ENCODE measurements at places on chromosomes 1 and 21.
A peak's percentile ranks its signal among the peaks of the same experiment; 100 is the strongest.

DNA sequence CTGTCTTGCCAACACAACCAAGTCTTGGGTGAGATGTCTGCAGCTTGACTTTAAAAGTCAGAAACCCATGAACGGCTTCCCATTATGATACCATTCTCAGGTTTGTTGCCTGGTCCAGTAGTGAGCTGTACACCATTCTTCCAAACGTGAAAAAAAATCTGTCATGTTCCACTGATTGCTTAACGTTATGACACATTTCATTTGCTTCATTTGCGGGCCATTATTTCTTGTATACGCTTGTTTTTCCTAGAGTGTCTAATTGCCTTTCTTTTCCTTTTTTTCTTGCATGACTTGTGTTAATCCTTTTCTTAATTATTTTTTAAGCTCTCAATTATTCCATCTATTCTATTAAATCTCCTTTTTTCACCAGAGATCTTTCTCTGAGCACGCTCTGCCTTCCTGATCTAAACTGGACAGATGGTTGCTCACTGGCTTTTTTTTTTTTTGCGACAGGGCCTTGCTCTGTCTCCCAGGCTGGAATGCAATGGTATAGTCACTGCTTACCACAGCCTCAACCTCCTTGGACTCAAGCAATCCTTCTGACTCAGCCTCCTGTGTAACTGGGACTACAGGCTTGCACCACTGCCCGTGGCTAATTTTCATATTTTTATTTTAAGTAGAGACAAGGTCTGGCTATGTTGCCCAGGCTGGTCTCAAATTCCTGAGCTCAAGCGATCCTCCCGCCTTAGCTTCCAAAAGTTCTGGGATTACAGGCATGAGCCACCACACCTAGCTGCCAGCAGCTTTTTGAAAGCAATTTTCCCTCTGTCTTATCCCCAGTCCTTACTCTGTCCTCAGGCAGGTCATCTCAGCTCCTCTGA is 31.7 kb upstream of the CAMTA1 start:
- no peak for DNase-seq

DNA sequence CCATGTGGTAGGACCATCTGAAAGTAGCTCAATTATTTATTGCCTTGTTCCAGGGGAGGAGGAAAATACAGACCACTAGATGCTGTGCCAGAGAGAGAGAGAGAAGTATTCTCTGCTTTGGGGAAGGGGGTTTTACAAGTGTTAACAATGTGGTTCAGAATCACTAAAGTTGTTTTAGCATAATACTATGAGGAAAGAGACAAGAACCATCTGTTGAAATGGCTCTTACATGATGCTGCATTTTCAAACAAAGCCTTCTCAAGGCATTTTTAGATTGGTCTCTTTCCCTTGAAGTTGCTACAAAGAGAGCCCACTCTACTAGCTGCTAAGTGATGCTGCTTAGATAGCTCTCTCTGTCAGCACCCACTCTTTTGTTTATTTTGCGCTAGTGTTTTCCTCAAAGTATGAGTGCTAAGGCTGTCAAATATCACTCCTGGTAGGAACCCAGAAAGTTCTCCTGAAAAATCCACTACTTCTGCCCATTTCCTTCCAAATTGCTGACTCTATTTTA is 255.1 kb downstream of the NFIA start:
- no peak for DNase-seq

- no peak for DNase-seq
Measured at GRCh38 chr21:38863291-38863690, 57.6 kb downstream of the ETS2 start.

GRCh38 chr1:201703621-201704438 is 125.1 kb upstream of the IPO9 start:
- DNase-seq, result peak; percentile 78

GRCh38 chr1:64877151-64877550 is 89.2 kb downstream of the JAK1 start:
- no peak for DNase-seq

DNA sequence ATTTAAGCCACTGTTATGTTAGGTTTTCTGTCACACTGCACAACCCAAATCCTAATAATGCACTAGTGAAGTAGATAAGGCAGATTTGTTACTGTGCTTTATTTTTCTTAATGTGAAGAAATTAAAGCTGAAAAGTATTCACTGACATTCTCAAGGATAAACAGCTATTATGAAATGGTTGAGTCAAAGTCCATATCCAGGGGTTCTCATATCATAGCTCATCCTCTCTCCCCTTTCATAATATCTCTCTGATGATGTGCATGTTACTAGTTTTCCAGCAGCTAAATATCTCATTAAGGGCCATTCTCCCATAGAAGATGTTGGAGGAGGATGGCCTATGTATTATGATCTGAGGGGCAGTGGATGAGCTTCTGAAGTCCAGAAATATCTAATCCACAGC is 53.6 kb upstream of the CCDC190 start:
- no peak for DNase-seq

DNA sequence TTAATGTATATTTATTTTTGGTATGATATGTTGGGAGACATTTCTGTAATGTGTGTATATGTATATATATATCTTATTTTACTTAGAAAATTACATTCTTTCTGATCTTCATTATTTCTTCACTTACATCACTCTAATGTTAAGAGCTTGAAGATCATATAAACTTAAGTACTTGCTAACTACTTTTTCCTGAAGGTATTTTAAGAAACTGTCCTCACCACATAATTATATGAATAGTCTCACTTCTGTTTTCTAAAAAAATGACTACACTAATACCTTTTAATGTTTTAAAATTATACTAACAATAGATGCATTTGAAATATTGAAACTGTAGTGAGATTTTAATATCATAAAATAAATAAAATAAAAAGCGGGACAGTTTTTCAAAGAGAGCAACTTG is 377.1 kb downstream of the LRRIQ3 start:
- no peak for DNase-seq

GRCh38 chr1:76418531-76418930 is 344.0 kb downstream of the ST6GALNAC3 start:
- DNase-seq, result peak; percentile 62

GRCh38 chr1:153058826-153059784 is 1.8 kb upstream of the SPRR2A start:
- DNase-seq, result no peak

DNA sequence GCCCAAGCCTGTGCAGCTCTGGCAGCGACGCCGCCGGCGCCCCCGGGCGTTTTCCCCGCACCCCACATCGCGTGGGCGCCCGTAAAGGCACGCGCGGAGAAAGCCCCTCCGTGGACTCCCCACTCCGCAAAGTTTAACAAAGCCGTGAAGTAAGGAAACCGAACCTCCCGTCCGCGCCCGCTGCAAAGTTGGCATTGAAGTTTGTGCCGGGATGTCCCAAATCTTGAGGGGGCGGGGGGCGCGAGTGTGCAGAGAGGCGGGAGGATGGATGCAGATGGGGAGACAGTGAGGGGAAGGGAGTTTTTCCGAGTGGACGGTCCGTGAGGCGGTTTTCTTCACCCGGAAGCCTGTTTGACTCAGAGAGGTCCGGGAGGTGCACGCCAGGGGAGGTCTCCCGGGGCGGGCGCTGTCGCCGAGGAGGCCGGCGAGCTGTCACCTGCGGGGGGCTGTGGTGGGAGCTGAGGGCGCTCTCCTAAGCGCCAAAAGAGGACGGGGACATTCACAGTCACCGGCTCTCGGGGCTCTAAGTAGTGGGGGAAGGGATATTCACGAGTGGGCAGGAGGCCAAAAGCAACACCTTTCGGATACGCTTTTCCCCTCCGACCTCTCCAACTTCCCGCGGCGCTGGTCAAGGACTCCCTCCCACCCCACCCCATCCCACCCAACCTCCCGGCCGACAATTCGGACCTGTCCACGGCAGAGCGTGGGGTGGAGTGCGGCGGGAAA is 1.3 kb downstream of the WLS start:
- peak; percentile 84 for DNase-seq

DNA sequence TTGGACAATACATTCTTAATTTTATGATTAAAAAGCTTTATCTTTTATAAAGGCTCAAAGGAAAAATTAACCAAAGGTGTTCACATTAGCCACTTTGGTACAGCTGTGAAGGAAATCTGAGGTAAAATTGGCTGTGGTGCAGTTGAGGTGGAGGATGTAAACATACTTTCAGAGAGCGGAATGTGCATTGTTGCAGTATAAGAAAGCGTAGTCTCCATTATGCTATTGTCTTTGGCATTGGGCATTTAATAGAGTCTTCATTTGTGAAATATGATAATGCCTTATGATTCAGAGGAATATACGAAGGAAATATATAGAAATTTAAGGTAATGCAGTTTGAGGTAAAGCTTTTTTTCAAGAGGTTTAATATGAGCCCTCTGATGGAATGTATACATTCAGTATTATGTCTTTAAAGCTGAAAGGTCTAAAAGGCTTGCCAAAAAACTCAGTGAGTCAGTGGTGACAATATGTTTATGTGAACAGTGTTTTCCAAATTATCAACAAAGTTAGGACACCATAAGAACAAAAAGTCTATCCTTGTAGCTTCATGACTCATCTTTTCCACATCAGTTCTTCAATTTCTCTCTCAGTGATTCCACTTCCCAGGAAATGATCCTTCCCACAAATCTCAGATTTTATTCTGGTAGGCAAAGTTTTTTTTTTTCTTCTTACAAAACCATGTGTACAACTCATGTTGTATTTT is 26.9 kb upstream of the DDR2 start:
- DNase-seq, result no peak

GRCh38 chr1:167776616-167777268 is 55.0 kb downstream of the MPZL1 start:
- DNase-seq, result no peak

- peak; percentile 98 for DNase-seq
Measured at GRCh38 chr1:8878698-8879463, 395 bp upstream of the ENO1 start.

- no peak for DNase-seq
Measured at GRCh38 chr1:3283849-3284248, 170.6 kb upstream of the ARHGEF16 start.

DNA sequence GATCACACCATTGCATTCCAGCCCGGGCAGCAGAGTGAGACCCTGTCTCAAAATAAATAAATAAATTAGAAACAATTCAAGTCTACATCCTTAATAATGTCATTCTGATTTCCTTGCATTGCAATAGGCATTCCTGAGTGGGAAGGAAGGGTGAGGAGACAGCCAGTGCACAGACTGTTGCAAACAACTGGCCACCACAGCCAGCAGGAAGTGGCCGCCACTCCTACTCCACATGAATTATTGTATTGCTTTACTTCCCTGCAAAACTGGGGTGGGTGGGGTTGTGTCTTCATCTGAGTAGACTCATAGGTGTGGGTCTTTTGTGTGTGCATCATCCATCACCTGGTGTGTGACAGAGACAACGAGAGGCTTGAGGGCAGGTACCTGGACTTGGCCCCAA is 60.1 kb downstream of the OPTC start:
- no peak for DNase-seq

DNA sequence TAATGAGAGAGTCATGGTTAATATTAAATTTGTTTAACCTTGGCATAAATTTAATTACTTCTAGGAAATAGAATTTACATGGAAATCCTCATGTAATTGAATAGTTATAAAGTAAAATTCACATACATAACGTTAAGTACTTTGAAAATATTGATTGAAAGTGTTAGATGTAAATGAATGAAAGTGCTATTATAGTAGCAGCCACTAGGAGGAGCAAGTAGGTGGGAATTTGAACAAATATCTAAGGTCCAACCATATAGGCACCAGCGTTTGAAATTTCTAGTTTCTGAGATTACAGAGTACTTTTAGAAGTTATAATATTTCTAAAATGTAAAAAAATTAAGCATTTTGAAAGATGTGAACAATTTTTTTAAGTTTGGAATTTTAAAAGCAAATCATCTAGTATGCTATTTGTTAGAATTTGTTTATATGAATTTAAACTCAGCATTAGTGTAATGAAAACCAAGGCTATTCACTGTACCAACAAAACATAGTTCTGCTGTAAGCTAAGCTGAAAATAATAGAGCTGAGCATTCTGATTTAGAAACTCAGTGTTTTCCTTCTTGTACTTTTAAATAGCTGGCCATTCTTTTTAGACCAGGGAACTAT is 3.3 kb downstream of the B3GALT2 start:
- DNase-seq, result peak; percentile 72

DNA sequence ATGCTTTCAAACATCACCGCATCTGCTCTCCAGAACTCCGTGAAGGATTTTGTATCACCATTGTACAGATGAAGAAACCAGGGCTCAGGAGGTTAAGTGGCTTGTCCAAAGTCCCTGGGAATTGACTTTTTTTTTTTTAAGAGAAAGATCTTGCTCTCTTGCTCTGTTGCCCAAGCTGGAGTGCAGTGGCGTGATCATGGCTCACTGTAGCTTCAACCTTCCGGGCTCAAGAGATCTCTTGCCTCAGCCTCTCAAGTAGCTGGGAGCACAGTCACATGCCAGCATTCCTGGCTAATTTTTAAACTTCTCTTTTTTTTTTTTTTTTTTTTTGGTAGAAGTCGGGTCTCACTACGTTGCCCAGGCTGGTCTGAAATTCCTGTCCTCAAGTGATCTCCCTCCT is 6.9 kb upstream of the TAS1R2 start:
- no peak for DNase-seq

DNA sequence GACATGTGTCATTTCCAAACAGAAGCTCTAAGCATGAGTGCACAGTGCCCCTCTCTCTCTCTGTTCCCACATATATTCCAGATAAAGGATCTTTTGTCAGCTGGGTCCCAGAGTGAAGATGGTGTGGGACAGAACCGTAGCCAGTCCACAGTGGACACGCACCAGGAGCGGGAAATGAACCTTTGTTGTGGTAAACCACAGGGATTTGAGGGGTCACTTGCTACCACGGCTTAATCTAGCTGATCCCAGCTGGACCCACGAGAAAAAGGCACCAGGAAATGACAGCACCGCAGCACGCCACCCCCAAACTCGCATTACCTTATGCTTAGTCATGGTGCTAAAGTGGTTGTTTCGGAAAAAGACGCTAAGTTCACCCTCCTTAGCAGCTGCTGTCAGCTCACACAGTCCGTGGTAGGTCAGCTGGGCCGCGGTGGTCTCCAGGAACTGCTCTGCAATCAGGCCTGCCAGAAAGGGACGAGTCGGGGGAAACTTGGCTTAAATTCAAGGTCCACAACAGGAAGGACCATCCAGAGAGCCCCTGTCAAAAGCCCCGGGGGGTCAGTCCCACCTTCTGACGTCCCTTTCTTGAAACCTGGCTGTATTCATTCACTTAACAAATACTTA is 7.5 kb downstream of the MINDY1 start:
- DNase-seq, result no peak

- DNase-seq, result no peak
Measured at GRCh38 chr1:30652152-30652841, 71.1 kb downstream of the MATN1 start.

- DNase-seq, result no peak
Measured at GRCh38 chr1:8382051-8382505, 64.2 kb downstream of the SLC45A1 start.

GRCh38 chr1:169509354-169509753 is 23.6 kb upstream of the SLC19A2 start:
- DNase-seq, result no peak
